Stimulated activated CD8-positive, alpha-beta memory T cell treated with anti-CD3 and anti-CD28 coated beads, Interleukin-2, amount 100 ng/mL, for 1 hour (primary cell): ENCODE measurements at places on chromosomes 7 and 10.

- no peak for DNase-seq
Observed at GRCh38 chr10:43760514-43760913, 111.8 kb upstream of the ZNF32 start.

- no peak for DNase-seq
Observed at GRCh38 chr7:96097835-96098234, 224.1 kb downstream of the SLC25A13 start.

DNA sequence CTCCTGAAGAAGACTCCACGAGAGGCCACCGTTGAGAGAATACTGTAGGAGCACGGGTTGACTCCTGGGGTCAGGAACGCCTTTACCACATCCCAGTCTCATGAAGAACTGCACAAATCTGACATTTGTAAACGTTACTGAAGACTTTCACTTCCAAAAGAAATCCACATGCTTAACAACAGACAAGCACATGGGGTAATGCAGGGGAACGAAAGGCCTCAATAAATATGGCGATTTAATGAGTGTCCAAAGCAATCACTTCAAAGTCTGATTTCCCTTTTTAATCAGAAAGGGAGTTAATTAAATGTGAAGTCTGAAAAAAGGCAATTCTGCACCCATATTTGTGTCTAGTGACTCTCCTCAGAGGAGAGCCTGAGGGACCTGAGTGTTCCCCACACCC is 94.3 kb upstream of the SLC26A5 start:
- DNase-seq, result no peak

DNA sequence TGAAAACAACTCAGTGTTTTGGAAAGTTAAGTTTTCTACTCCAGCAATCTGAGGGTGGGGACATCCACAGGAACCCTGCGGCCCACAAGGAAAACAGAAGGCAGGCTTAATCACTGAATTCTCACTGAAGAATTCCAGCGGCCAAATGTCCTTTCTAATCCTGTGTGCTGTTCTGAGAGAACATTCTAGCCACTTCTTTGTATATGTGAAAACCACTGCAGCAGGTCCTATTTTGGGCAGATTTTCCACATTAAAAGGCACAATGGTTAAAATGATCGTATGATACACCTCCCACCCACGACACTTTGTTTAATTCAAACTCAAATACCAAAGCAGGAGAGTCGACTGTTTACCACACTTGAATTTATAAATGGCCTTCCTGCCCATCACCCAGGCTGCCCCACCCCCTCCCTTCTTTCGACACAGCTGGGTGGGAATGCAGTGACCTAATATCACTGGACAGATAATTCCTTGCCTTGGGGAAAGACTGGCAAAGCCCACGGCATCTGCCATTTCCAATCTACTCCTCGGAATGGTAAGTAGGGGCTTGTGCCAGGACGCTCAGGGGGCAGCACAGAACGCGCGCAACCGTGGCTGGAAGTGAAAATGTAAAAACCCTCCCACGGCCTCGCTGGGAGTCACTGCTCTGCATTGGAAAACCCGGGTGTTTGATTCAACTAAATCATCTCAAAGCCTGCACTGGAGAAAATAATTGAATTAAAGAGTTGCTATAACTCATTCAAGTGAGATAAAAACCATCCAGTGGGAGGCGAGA is 67.0 kb downstream of the CTBP2 start:
- no peak for DNase-seq

DNA sequence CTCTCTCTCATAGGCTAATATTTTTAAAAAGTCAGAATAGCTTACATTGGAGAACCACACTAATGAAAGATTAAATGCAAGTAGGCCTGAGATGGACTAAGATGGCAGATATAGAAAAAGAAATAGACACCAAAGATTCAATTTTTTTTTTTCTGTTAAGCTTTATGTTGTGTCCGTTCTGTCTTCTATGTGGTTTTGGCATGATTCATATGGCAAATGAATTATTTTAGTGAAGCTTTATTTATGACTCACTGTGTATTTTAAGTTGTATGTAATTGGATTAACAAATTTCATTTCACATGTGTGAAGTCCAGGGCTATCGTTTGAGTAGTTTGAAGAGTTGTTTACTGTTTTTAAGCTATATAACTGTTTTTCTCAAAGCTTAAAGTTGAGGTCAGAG is 214.8 kb downstream of the CAMK1D start:
- no peak for DNase-seq

DNA sequence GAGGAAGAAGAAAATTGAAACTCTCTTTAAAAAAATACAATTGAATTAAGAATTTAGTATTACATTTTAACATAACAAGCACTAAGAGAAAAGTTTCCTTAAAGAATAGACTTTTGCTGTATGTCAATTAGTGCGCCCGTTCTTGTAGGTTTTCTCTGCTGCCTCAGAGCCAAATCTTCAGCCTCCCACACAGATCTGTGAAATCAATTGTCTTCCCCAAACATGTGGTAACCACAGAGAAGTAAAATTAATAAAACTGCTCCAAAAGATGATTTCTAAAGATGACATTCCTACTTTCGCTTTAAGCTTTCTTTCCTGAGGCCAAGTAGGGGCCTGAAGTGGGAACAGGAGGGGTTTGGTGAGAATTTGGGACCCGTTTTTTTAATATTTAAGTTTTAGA is 113.2 kb upstream of the ADO start:
- DNase-seq, result no peak

DNA sequence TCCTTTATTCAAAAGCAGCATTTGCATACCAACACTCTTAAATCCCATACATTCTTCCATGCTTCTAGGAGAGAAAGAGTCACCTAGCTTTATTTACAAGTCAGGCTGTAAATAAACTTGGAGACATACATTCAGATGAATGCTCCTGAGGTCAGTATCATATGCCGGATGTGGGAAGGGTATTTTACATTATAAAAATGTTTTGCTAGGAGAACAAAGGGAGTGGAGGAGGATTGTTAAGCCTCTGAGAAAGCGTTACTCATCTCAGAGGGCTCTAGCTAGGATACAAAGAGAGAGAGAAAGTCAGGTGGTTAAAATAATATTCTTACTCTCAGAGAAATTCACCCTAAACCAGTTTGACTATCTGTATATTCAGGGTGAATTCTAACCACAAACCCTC is 300.9 kb upstream of the NPSR1 start:
- DNase-seq, result no peak

DNA sequence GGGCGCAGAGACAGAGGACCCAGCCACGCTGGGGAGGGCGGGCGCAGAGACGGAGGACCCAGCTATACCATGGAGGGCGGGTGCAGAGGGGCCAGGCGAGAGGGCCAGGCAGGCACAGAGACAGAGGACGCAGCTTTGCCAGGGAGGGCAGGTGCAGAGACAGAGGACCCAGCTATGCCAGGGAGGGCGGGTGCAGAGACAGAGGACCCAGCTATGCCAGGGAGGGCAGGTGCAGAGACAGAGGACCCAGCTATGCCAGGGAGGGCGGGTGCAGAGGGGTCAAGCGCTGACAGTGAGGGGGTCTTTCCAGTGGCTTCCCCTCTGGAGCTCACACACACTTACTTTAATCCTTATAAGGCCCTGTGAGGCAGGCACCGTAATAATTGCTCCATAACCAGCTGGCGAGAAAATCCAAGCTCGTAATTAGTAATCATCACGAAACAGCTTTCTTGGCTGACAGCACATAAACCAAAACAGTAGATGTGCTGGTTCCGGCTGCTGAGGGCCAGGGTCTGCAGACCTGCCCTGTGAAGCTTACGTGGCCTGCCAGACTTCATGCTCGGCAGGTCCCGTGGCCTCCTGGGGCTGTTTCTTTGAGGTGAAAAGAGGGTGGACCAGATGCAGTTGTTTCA is 137.2 kb downstream of the VIPR2 start:
- no peak for DNase-seq

GRCh38 chr7:35736725-35737124 is 41.8 kb upstream of the HERPUD2 start:
- DNase-seq, result no peak

DNA sequence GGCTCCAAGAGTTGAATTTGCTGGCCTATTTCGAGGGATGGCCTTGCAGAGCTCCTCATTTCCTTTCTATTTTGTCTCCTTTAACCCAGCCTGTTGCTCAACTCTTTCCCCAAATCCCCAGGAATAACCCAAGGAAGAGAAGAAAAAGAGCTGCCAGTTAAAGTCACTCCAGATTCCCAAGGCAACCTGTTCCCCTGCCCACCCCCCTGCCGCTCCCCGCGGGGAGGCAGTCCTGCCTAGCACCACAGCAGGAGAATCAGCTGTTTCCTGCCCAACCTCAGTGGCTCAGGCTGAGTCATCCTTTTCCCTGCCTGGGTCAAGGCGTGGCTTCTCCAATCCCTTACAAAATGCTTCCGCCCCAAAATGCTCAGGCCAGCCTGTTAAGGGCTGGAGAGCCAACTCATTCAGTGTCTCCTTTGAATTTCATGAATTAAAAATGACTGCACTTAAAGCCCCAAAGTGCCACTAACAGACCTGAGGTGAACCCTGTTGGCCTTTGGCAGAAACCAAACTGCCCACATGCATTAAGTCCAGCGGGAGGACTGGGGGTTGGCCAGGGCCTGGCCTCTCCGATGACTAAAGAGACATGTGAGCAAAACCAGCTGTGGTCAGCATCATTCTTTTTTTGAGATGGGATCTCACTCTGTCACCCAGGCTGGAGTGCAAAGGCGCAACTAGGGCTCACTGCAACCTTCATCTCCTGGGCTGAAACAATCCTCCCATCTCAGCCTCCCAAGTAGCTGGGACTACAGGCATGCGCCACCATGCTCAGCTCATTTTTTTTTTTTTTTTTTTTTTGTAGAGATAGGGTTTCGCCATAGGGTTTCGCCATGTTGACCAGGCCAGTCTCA is 83.2 kb upstream of the KIF5B start:
- no peak for DNase-seq

DNA sequence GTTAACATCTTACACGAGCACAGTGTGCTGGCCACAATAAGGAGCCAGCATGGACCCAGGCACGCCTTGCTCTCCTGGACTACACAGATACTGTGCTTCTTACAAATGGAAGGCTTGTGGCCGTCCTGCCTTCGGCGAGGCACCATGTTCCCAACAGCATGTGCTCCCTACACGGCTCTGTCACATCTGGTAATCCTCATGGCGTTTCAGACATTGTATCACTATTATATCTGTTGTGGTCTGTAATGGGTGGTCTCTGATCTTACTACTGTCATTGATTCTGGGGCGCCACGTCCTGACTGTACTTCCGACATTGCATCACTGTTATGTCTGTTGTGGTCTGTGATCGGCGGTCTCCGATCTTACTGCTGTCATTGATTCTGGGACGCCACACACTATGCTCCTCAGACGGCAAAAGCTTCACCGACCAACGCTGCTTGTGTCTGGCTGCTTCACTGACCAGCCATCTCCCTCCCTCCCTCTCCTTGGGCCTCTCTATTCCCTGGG is 195.4 kb downstream of the MAD1L1 start:
- DNase-seq, result no peak

GRCh38 chr7:114504586-114504985 is 90.0 kb downstream of the FOXP2 start:
- DNase-seq, result no peak

- no peak for DNase-seq
Observed at GRCh38 chr7:92260248-92260781, 14.5 kb downstream of the ANKIB1 start.

- DNase-seq, result no peak
Observed at GRCh38 chr10:63675171-63675570, 154.0 kb downstream of the REEP3 start.
